Caco-2 (cell line): ENCODE measurements at places on chromosomes 4 and X.
A peak's percentile ranks its signal among the peaks of the same experiment; 100 is the strongest.

DNA sequence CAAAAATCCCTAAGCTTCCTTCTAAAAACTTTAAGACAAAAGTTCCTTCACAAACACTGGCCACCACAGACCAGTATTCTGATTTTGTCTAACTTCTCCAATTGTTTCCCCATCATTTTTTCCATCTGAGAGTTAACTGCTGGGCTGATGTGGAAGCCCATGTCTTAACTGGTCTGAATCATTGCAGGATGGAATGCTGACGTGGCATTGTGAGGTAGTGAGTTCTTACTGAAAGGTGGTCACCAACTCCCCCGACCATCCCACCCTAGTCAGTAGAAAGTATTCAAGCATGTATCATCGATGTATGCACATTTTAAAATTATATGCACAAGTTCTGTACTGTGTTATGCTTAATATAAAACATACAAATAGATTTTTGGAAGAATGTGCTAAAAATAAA, 99.1 kb upstream of the SMIM10 start:
- H3K4me1 ChIP-seq = no peaks in the 10 kb centered on the region; the same call in 1 of the 2 replicates
- no peaks in the 10 kb centered on the region for H3K27me3 ChIP-seq
- no peaks in the 10 kb centered on the region for H3K36me3 ChIP-seq
- H3K4me3 ChIP-seq = no peak overlapping the region

- H3K27me3 ChIP-seq = no peaks in the 10 kb centered on the region
- no peaks in the 10 kb centered on the region for H3K36me3 ChIP-seq
- no peak overlapping the region for H3K4me3 ChIP-seq
- no peak for DNase-seq
Observed at GRCh38 chr4:22848332-22848731, 155.6 kb downstream of the GBA3 start.

- H3K27me3 ChIP-seq = no peaks in the 10 kb centered on the region; the same call in none of the 2 replicates
- peak overlapping the region; percentile 40 for H3K4me3 ChIP-seq
- no peaks in the 10 kb centered on the region for H3K4me1 ChIP-seq
- H3K27ac ChIP-seq = peak overlapping the region; percentile 34
Observed at GRCh38 chrX:118974908-118975671, 672 bp downstream of the LONRF3 start.

DNA sequence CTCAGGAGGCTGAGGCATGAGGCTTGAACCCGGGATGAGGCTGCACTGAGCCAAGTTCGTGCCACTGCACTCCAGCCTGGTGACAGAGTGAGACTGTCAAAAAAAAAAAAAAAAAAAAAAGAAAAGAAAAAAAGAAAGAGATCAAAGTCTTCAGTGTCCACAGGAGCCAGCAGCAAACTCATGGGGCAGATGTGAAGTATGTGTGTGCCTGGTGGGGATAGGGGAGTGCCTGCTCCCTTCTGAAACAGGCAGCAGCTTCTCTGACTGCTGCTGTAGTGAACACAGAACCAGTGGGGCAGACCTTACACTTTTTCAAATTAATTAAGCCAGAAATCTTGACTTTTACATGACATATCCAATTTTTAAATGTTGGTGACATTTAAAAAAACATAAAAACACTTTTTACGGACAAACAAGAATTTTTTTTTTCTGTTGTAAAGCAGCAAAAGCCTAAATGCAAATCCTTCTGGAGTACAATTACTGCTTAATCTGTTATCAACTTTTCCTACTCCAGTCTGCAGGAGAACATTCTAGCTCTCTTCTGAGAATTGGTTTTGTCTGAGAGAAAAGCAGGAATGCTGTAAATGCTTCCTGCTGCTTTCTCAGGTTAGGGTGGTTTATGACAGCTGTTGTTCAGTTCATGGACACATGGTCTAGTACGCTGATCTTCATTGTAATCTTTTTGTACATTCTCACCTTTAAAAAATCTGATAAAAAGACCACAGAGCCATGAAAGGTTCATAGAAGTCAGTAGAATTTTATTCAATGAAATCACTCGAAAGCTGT, 311.1 kb downstream of the CAMK2D start:
- H3K27ac ChIP-seq = no peak overlapping the region
- H3K27me3 ChIP-seq = no peaks in the 10 kb centered on the region
- DNase-seq = no peak
- 0 out of 2 replicates have a peak, but pooled peaks cover 11% of the 10 kb centered on the region for H3K4me1 ChIP-seq
- no peak overlapping the region for H3K4me3 ChIP-seq

GRCh38 chr4:7195546-7196287, 3.4 kb downstream of the SORCS2 start:
- peaks cover 3% of the 10 kb centered on the region; the same call in 1 of the 2 replicates for H3K4me1 ChIP-seq
- no peak for DNase-seq
- no peaks in the 10 kb centered on the region for H3K27me3 ChIP-seq
- H3K36me3 ChIP-seq = no peaks in the 10 kb centered on the region
